ENCODE measurements at places on chromosomes 2 and 18.

DNA sequence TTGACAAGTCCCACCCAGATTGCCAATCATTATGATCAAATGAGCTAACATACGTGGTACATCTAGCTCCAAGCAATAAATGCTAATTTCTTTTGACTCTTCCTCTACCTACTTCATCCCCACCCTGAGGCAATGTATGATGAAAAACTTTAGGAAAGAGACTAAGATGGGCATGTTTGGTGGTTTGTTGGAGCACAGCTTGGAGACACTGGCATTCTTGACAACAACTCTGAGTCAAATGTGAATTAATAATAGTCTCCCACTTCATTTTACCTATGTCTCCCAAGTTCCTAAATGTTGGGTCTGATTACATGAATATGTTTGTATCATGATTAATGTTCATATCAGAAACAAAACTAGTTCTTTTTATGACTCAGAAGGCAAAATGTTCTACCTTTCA lies 36.6 kb downstream of the EXOC6B start:
- no peak for DNase-seq

DNA sequence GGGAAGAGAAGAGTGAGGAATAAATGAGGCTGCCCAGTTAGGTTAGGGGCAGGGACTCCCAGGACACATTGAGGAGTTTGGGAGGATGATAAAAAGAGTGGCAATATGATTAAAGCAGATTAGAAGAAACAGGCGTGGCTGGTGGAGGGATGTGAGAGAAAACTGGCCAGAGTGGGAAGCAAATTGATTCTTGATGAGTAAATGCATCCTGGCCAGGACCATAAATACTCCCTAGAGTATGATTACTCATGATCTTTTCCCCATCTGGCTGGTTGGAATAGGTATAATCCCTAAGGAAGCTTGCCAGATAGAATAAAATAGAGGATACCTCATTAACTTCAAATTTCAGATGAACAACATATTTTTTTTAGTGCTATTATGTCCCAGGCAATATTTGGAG lies 21.5 kb upstream of the DAW1 start:
- DNase-seq, result no peak

DNA sequence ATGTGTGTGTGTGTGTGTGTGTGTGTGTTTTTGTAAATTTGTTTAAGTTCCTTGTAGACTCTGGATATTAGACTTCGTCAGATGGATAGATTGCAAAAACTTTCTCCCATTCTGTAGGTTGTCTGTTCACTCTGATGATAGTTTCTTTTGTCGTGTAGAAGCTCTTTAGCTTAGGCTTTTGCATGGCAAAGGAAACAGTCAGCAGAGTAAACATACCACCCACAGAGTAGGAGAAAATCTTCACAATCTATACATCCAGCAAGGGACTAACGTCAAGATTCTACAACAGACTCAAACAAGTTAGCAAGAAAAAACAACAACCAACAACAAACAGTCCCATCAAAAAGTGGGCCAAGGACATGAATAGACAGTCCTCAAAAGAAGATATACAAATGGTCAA lies 336.7 kb upstream of the ATP5MC3 start:
- no peak for DNase-seq

GRCh38 chr2:2192091-2192955 lies 138.8 kb downstream of the MYT1L start:
- DNase-seq, result no peak

- DNase-seq, result no peak
Measured at GRCh38 chr2:216033403-216033802, 20.1 kb upstream of the MREG start.

DNA sequence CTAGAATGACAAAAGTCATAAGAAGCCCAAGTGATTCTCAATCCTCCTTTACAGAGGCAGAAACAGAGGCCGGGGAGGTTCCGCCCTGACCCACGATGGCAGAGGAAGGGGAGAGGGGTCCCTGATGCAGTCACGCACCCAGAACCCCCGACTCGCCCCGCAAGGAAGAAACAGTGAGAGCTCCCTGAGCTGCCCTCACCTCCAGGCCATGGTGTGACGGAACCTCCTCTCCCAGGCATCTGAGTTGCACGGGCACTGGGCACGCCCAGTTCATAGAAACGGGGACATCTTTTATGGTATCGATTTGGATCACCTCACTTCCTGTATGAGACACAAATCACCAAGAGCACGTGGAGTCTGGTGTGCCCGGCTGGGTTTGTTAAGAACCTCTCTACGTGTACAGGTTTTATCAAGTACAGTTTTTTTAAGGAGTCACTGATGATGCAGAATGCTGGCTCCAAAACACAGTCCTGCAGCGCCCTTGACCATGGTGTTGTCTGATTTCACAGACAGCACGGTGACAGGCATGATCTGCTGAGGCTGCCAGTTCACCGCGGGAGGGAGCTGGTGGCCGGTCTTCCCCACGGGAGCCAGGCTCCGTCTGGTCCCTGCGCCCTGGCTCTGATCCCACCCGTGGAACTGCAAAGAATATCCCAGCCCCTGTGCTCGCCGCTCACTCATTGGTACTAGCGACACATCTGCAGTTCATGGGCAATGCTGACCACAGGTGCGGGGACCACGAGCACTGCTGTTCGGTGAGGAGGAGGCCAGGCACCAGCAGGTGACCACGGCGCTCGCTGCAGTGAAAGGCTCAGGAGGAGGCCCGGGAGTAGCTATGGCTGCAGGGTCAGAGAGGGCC lies 35.6 kb downstream of the PXDN start:
- DNase-seq, result no peak

DNA sequence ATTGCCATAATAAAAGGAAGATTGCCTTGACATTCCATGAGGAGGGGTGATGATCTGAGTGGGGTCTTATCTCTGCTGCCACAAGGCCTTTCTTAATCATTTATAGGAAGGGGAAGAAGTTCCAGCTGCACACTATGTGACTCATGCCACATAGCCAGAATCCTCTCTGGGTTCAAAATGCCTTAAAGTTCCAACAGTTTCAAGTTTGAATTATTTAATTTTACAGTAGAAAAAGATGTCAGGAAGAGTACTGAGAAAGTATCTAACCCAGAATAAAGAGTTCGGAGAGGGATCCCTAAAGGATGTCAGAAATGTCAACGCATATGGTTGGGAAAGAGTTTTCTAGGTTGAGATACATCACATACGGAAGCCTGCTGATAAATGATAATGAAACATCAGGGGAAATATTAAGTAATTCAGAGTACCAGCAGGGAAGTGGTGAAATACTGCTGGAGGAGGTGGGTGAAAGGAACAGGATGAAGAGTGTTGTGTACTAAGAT lies 999.9 kb downstream of the TSN start:
- no peak for DNase-seq

- no peak for DNase-seq
Measured at GRCh38 chr18:76328140-76328539, 166.9 kb downstream of the ZNF516 start.

Measured in renal cortex interstitium (tissue), 15 donors.